Right kidney (tissue), 9 donors: ENCODE measurements at places on chromosomes 1 and 21.

DNA sequence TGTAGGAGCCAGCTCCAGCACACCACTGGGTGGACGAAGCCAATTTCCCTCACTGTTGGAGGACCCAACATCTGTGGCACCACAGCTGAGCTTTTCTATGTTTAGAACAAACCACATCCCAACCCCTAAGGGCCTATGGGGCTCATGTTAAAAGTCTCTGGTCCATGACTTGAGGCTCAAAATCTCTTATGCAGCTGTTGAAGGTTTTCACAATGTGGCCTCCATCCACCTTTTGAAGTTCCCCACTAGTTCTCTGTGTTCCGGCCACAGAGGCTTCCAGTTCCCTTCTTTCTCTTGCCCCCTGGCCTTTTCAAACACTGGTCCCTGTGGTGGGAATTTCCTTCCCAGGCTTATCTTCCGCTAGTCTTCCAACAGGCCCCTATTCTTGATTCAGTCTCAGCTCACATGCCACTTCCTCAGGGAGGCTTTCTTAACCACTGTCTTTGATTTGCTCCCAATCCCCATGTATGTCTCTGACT lies 3.9 kb upstream of the IFNLR1 start:
- DNase-seq, result no peak

GRCh38 chr1:184146202-184146601 lies 94.7 kb downstream of the TSEN15 start:
- DNase-seq, result no peak

DNA sequence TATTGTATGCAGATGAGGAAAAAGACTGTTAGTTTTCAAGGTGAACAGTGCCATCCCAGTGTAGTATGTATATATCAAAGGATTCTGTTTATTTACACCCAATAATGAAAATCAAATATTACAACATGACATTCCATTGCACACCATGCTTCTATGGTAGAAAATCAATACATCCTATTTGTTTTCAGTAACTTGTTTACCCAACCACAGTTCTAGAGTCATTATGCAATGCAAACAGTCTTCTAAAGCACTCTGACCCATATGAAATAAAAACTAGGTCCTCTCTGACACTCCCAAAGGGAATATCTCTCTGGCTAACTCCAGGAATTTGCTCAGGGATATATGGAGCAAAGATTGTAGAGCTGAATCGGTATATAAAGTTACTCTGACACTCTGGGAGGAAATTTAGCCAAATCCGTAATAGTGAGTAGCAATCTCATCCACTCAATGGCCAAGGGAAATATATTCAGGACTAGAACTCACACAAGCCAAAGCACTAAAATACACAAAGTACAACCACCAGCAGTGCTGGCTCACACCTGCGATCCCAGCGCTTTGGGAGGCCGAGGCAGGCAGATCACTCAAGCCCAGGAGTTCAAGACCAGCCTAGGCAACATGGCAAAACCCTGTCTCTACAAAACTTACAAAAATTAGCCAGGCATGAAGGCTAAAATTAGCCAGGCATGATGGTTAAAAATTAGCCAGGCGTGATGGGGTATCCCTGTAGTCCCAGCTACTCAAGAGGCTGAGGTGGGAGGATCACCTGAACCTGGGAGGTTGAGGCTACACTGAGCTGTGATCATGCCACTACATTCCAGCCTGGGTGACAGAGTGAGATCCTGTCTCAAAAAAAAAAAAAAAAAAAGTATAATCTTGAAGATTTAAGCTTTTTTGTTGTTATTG lies 75.2 kb downstream of the RERE start:
- no peak for DNase-seq

DNA sequence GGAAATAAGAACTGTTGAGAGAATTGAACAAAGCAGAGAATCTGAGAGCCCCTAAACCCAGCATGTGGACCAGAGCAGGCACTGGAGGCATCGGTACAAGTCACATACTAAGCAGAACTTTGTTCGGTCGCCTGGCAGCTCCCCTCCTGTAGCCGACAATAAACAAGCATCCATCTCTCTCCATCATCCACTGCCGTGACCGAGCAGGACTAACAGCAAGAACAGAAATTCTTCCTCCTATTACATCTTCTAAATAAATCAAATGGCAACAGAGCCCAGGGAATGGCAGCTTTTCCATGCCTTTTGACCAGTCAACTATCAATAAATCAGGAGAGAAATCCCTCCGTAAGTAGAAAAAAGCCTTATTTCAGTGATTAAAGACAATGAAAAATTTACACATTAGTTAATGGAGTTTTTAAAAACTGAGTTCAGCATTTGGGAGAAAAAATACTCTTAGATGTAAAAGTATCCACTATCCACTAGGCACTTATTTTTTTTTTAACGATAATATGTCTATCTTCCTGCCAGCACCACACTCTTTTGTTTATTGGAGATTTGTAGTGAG lies 36.5 kb downstream of the PTPN14 start:
- peak; percentile 30 for DNase-seq

DNA sequence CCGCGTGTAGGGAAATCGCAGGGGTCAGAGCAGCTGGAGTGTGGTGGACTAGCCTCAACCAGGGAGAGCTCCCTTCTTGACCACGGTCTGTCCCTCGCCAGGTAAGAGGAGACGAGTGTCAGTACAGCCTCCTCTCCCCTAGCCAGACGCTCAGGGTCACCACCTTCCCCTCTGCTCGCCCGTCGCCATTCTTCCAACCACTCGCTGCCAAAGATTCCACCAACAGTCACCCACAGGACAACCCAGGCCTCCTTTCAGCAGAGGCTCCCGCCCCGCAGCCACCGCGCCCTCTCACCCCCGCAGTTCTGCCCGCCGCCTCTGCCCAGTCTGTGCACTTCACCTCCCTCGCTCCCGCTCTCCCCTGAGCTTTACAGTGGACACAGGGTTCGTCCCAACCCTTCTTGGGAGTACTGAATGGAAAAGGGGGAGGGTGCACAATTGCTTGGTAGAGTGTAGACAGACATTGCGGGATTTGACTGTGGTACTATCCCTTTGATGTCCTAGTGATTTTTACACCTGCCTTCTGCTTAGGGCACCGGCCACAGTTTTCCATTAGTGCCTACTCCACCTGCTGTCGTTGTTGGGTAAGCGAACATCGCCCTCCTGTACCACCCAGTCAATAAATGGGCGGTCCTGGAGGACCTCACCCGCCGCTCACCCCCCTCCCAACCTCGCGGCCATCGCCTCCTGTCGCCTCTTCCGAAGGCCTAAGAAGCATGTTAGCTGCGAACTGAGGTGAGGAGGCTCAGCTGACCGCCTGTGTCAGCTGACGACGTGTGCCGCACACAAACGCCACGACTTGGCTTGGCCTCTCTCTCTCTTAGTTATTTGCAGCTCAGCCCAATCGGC lies 9.2 kb upstream of the NBPF11 start:
- no peak for DNase-seq

DNA sequence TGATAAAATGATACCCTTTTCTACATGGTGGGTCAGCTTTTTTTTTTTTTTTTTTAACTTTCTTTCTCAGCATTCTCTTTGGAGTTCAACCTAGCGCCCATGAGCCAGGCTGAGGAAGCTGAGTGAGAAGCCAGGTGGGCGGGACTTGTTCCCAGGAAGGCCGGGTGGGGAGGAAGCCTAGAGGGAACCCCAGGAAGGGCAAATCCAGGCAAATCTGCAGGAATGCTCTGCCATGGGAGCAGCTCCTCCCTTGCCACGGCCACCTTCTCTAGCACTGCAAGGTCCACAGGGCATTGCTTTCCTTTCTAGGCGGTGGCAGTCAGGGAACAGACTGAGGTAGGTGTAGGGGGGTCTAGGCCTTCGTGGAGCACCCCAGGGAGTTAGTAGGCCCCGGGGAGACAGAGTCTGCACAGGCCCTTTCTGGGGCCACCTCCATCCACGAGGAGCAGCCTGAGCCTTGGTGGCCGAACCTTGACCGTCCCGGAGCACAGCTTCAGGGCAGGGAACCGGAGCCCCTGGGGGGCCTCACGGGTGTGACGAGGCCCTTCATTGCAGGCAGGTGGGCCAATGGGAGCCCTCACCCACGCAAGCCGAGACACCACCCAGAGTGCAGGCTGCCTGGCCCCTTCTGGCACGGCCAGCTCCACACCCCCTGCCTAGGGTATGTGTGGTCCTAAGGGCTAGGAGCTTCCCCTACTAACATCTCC lies 18.2 kb upstream of the CCDC27 start:
- no peak for DNase-seq

- peak; percentile 66 for DNase-seq
Observed at GRCh38 chr1:90729504-90730242, 12.6 kb upstream of the BARHL2 start.

DNA sequence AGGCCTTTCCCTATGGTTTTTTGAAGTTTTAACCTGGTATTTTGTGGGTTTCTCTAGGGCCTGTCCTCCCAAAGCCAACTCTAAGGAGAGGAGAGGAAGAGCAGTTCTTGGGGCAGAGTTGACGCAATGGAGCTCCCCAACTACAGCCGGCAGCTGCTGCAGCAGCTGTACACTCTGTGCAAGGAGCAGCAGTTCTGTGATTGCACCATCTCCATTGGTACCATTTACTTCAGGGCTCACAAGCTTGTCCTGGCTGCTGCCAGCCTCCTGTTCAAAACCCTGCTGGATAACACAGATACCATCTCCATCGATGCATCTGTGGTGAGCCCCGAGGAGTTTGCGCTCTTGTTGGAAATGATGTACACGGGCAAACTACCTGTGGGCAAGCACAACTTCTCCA lies 38.2 kb downstream of the ZBTB40 start:
- no peak for DNase-seq

DNA sequence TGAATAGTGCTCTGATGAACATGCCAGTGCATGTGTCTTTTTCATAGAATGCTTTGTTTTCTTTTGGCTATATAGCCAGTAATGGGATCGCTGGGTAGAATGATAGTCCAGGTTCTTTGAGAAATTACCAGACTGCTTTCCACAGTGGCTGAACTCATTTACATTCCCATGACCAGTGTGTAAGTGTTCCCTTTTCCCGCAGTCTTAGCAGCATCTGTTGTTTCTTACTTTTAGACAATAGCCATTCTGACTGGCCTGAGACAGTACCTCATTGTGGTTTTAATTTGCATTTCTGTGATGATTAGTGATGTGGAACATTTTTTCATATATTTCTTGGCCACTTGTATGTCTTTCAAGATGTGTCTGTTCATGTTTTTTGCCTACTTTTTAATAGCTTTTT lies 784.5 kb downstream of the USP25 start:
- no peak for DNase-seq

DNA sequence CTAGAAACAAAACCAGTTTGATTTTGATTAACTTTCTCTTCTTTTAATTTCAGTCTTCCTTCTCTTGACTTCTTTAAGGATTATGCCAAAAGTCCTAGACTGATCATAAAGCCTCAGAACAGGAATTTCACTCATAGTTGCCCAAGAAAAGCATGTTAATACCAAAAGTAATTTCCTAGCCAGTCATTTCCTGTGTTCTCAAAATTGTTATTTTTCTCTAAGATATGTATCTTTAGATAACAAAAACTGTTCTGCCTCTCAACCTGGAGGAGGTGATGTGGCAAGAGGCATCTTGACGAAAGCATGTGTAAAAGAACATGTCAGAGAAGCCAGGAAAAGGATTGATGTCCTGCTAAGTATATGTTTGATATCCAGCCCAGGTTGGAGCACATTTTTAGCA lies 78.0 kb upstream of the IPO9 start:
- no peak for DNase-seq

- no peak for DNase-seq
Observed at GRCh38 chr1:172818841-172819527, 160.1 kb downstream of the FASLG start.

DNA sequence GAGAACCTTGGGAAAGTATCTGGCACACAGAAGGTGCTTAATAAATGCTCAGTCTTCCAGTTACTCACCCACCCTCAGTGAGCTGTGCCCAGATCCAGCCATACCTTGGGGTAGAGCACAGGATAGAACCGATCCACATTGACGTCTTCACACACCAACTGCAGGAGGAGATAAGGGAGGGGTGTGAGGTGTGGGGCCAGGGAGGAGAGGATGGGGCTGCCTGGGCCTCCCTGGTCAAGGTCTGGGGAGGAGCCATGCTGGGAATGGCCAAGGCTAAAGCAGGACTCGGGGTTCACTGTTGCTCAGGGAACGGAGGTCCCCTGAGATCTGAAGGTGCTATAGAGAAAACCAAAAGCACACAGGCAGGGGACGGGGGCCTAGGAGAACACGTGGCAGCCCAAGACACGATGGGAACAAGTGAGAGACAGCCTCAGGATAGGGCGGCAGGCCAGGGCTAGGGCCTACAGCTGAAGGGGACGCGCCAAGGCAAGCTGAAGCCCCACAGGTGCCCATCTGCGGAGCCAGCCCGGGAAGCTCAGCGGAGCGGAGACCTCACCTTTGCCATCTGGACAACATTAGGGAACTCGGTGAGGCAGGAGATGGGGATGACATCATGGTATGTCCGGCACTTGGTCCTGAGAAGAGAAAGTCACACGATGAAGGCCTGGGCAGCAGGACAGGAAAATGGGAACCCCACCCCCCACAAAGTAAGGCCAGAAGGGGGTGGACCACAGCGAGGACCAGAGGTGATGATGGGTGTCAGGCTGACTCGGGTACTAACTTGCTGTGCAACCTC lies 55.9 kb downstream of the RAP1GAP start:
- DNase-seq, result no peak

DNA sequence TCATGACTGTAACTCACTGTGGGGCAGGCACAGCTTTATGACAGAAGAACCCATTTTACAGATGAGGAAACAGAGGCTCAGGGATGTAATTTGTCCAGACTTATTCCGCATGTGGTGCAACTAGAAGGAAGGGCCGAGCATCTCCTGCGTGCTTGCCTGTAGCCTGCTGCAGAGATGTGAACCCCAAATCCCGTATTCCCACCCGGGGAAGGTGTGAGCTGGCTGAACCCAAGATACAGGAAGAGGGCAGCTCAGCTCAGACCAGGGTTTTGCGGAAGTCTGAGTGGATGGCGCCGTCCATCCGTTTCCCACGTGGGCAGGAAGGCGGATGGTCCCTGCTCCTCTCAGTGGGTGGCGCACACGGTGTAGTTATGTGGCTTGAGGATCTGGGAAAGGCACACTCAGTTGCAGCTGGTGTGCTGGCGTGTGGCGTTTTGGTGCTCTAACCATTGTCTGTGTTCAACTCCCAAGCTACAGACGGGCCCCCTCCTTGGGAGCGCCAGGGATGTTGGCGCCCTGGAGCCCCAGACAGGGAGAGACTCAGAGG lies 1.2 kb downstream of the CROCC start:
- no peak for DNase-seq

DNA sequence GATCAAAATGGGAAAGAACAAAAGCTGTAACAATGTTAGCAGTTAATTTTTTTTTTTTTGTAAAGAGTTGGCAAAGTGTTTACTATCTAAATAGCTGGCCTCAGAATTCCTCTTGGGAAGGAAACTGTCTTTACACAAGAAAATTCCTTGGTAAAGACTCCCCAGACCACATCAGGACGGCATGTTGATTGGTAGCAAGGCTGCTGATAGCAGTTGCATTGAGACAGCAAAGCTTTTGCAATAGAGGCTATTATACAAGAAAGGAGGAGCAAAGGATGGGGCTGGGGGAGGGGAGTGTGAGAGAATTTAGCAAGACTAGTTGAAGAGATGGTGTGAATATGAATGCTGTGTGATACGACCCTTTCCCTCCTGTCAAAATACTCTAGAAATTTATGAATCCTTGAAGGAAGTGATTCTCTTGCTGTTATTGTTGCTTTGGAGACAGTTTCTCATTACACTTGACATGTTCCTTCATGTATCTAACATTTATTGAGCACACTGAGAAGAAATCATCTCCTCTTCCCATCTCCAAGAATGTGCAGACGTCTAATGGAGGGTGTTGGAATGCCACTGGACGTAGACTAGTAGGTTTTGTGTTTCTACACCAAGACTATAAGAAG lies 355.6 kb downstream of the SIPA1L2 start:
- DNase-seq, result no peak
